ENCODE measurements at places on chromosomes 6 and 20.

- DNase-seq, result no peak
Measured at GRCh38 chr6:7086488-7086887, 21.3 kb upstream of the RREB1 start.

GRCh38 chr6:15673666-15674065, 10.8 kb upstream of the DTNBP1 start:
- DNase-seq, result no peak

DNA sequence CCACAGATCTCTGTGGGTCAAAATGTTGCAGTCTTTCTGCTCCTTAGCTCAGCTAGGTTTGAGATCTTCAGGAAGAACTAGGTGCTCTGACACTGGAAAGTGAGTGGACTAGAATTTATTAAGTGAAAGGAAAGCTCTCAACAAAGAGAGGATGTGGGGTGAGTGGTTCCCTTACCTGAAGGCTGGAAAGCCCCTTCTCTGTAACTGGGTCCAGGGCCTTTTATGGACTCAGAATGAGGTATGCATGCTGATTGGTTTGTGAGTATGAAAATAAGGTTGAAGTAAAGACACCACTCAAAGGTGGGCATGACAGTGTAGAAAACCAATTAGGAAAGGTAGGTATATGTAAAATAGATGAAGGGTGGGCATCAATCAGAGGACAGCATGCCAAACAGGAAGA, 485.5 kb downstream of the CD109 start:
- no peak for DNase-seq

DNA sequence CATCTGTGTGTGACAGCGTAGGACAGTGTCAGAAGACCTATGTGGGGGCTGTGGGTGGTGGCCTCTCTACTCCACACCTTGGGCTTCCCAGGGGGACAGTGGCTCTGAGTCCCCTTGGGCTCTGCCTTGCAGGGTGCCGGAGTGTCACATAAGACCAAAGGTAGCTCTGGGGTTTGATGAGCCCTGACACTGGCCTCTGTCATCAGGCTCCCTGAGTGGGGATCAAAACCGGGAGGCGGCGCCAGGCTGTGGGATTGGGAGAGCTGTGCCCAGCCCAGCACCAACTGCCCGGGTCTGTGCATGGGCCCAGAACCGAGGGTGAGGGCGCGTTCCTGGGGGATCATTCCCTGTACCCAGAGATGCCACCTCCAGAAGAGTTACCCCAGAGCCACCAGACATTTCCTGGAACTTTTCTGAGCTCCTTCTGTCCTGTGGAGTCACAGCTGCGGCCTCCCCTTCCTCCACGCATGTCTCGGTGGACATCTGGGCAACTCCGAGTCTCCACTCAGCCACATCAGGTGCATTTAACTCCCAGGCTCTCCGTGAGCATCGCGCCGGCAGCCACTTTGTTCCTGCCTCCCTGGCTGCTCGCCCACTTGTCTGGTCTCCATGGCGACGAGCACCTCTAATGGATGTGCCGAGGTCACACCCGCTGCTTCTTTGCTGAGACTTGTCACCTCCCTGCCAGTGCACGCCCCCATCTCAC, 94.7 kb downstream of the TMEM242 start:
- no peak for DNase-seq

- no peak for DNase-seq
Measured at GRCh38 chr6:160978141-160978901, 13.2 kb upstream of the MAP3K4 start.

DNA sequence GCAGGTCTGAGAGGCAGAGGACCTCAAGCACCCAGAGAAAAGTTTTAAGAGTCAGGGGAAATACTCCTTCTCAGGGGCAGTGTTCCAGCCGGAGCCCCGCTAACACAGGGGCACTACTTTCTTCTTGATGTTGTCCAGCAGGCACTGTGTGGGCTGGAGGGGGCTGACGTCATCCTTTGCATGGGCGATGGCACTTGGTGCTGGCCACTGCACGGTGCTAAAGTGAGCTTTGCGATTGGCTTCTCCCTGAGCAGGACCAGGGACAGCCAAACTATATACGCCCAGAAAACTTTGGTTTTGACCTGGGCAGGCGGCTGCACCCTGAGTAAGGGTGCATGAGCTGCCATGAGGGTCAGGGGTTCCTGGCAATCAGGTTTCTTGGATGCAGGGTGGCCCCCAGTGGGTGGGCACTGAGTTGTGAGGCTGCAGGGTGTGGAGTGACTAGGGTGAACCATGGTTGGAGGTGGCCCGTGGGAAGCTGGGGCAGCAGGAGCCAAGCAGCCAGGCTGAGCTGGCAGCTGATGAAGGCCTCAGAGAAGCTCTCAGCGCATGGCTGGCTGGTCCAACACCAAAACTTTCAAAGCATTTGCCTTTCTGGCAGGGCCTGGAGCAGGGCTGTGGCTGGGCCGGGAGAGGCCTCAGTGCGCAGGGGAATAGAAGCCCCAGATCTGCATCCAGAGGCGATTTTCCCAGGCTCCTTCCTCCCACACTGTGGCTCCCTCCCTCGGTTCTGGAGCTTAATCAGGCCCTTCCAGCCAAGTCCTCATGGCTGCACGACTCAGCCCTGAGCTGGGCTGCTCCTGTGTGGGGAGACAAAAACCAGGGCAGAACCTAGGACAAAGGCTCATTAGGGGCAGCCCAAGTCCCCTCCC, 18.3 kb downstream of the MRPS18A start:
- no peak for DNase-seq

DNA sequence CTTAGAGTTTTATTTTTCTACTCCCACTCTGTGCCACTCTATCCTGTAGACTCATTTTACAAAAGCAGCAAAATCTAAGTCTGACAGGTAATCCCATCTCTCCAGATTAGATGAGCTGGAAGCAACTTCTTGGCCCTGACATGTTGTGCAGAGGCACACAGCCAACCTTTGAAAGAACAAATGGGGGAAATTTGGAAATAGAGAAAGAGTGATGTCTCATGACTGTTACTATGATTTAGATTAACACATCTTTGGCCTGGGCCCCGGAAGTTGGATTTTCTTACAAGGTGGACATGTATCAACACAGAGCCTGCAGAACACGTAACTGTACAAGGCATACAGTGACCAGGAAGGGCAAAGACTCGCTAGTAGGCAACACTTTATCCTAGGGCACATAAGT, 227.7 kb downstream of the MYLK4 start:
- no peak for DNase-seq

GRCh38 chr6:43627008-43627825, 1.8 kb downstream of the GTPBP2 start:
- no peak for DNase-seq

GRCh38 chr20:3163099-3164042, 3.7 kb upstream of the FASTKD5 start:
- no peak for DNase-seq

DNA sequence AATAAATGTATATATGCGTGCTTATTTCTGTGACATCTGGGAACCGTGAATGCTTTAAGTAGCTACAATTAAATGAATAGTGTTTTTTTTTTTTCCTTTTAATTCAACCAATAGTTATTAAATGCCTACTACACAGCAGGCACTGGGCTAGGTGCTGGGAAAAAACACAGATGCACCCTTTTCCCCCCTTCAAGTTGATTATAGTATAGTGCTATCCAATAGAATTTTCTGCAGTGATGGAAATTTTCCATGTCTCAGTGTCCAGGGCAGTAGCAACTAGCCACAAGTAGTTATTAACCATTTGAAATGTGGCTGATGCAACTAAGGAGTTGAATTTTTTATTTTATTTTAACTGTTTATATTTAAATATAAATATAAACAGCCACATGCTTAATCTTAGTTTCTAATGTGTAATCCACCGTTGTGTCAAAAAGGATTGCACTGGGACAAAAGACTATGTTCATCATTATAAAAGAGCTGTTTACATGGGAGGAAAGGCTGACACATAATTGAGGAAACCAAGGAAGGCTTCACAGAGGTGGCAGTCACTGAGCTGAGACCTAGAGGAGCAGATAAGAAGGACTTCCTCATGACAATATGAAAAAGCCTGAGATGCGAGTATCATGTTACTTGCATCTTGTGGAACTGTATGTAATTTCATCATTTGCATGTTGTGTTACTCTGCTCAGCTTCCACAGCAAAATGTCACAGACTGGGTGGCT, 261.2 kb upstream of the PLCB4 start:
- DNase-seq, result no peak

Measured in activated T-helper 1 cell treated with Interleukin-2 at 50 U/mL for 16 hours (primary cell).